GM12864 (cell line): ENCODE measurements at places on chromosomes 3 and 15.

DNA sequence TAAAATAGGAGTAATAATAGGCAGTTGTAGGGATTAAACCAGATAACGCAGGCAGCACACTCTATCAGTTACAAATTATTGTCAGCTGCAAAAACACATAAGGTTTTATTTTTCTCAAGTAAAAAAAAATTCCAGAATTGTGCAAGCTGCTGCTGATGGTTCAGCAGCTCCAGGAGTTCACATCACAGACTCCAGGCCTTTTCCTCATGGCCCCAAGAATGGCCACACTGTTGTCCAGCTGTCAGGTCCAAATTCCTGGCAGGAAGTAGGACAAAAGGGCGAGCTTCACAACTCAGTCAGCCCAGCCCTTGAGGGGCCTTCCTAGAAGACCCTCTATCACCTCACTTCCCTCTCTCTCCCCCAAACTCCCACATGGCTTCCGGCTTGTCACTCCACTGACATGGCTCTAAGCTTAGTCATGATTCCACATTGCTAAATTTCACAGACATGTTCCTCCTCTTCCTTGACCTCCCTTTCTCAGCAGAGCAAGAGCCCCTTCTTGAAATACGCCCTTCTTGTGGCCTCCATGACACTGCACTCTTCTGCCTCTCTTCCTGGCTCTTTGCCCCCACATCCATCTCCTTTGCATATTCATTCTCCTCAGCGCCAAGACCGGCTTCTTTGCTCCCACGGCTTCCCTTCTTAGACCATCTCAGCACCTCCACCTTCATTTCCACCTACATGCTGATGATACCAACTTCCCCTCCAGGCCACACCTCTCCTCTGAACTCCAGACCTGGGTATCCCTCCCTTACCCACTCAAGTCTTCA, 27.4 kb upstream of the FAM174B start:
- no peak for DNase-seq

- no peak for DNase-seq
These were observed at the start of gene SEMA6D for GRCh38 chr15:47717036-47717612. SEMA6D (plus strand) TSS chr15:47717505; CDS start chr15:47759799, 42,294 bp downstream.

GRCh38 chr3:87122766-87123165, 104.3 kb upstream of the CHMP2B start:
- DNase-seq, result no peak

DNA sequence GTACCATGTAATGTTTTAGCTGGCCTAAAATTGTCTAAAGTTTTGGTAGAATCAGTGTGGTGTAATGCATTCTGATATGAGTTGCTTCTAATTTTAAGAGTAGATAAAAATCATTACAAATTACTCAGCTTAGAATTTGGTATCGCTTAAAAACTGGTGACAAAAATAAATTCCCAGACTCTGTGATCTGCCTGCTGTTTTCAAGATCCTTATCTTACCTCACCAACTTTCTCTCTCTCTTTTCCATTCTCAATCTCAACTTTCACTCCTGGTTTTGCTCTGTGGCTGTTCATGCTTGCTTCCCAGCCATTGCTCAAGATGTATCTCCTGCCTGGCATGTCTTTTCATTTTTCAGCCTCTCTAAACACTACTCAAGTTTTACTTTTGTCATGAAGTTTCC, 45.7 kb downstream of the TCF12 start:
- DNase-seq, result no peak

GRCh38 chr15:50353251-50353974, 1.6 kb downstream of the GABPB1 start:
- DNase-seq, result no peak

DNA sequence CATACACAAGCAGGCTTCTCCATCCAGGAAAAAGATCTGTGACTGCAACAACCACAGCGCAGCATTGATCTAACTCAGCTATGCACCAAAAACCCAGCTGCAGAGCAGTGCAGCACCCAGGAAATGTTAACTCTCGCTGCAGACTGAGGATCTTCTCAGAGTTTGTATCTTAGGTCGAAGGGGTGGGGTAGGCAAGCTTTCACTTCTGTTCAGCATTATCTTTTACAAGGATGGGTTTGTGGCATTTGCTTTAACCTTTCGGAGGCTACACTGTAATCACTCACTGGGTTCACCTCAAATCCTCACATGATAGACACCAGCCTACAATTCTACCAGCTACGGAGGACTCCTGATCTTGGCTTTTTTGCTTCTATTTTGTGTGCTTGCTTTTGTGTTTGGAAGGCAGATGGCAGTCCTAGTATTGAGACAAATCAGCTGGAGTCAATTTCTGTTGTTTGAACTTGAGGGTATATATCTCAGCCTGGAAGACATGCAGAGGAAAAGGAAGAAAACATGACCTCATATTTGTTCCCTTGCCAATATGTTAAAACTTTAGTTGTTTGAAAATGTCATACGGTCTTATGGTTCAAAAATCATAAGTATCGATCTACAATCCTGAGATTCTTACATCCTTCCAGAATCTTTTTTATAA, 25.2 kb downstream of the LRRK1 start:
- DNase-seq, result no peak

DNA sequence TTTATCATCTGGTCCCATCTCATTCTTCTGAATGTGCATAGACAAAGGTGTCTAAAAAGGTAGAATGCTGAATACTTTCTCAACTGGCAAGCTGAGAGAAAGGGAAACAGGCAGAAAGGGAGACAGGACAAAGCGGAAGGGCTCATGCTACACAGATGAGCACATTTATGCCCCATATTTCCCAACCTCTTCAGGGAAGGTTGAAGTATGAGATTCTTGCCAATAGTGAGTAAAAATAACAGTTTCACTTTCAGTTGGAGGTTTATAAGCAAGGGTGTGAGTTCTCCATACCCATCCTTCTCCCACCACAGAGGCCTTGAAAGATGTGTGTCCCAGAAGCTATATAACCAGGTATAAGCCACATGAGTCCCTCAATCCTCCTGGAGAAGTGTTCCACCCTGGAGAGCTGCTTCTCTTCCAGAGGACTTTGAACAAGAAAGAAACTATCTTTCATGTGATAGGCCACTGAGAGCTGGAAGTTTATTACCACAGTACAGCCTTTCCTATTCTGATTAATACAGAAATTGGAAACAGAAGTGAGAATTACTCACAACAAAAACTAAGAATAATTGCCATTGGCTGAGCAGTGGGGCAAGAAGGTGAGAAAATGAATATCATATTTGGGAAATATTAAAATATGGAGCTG, 709.4 kb upstream of the NR2F2 start:
- no peak for DNase-seq

DNA sequence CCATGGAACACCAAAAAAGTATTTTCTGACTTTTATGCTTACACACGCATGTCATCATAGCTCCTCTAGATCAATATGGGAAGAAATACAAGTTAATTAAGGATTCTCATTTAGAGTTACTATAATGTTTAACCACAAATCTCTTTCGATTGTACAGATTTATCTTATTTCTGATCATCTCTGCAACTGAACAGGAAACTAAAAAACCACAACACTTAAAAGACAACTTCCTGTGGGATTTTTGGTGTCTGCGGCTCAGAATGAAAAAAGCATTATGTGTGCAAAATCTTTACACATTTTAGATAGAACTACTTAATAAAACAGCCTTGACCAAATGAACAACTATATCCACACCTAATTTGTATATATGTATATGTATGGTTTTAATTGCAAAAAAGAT, 3.0 kb upstream of the TJP1 start:
- no peak for DNase-seq
